ENCODE measurements at places on chromosomes 12 and 14. TPM values are rescaled to one million over a fixed set of nuclear protein-coding genes. Genes with fewer than 3 reads are reported as not detected.

Gene THAP2
- 38.7 TPM for total RNA-seq

Gene PROX2
- total RNA-seq, result not detected

Gene MAP3K9
- total RNA-seq, result 11.4 TPM

Gene SMIM41
- not detected for total RNA-seq

Gene KRT5
- total RNA-seq, result not detected

Gene GCH1
- 1.6 TPM for total RNA-seq

Gene HHIPL1
- 5.3 TPM for total RNA-seq

Gene CKAP4
- 24.1 TPM for total RNA-seq

Gene AQP2
- total RNA-seq, result not detected

Gene KLRD1
- total RNA-seq, result under 0.01 TPM
